ENCODE measurements at places on chromosomes 2 and 18.

GRCh38 chr2:148013876-148014275 is 6.7 kb downstream of the ORC4 start:
- no peak for DNase-seq

GRCh38 chr18:47323158-47323557 is 71.7 kb upstream of the SKOR2 start:
- DNase-seq: peak; percentile 53

DNA sequence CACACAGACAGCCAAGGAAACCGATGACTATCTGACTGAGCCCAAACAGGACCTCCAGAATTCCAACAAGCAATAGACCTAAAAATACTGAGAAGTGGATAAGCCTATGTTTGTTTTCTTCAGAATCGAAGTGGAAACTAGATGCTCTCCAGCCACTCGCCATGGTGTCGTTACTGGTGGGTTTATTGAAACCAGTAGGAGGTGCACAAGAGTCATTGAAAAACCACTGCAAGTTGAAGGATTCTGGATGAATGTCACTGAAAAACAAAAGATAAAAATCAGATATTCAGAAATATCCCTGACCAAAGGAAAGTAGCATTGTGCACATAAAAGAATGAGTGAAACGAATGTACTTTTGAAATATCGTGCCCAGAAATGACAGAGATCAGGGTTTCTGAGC is 15.3 kb downstream of the TM4SF20 start:
- DNase-seq: peak; percentile 17

DNA sequence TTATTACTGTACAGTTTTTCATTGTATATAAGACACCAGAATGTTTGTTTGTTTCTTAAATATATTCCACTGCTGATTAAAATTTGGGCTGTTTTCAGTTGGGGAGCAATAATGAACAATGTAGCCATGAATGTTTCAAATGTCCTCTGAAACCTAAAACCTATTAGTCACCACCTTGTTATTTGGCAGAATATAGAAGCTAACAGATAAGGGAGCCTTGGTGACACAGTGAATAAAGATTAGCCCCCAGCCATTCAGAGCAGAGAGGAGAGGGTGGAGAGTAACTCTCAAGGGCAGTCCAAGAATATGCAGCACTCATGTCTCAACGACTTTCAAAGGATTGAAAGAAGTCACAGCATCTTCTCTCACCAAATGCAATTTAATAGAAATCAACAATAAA is 43.1 kb upstream of the ATP8B1 start:
- DNase-seq: no peak

DNA sequence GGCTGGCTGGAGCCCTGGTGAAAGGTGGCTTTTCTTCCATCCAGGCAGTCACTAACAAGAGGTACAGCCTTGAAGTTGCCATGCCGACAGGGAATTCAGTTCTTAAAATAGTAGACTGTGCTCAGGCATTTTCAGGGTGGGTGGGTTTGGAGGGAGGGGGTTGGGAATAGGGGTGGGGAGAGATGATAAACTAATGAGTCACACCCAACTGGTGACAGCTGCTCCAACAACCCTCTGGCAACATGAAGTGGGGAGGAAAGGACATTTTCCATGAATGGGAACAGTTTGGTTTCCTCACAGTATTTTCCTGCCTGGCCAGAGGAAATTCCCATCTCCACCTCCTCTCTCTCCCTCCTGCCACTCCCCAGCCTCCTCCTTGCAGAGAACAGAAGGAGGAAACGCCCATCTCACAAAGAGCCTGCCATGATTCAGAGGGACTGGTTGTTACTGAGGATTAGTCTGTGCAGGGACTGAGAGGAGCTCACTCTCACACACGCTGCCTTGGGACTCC is 113.0 kb upstream of the SLC1A4 start:
- no peak for DNase-seq

DNA sequence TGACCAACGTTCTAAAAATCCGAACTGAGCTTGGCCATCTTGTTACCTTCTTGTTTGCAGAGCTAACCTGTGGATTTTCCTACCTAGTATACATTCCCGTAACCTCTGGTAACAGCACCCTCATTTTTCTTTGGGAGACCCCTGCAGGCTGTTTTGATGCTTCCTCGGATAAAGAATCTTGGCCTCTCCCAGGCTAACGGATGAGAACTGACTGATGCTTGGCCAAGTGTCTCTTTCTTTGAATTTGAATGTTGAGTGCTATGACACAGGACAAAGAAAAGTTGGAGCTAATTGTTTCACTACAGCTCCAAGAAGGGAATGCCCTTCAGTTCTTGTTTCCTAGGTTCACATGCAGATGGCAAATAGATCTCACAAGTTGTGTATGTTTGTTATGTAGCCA is 19.3 kb upstream of the CAVIN2 start:
- no peak for DNase-seq

DNA sequence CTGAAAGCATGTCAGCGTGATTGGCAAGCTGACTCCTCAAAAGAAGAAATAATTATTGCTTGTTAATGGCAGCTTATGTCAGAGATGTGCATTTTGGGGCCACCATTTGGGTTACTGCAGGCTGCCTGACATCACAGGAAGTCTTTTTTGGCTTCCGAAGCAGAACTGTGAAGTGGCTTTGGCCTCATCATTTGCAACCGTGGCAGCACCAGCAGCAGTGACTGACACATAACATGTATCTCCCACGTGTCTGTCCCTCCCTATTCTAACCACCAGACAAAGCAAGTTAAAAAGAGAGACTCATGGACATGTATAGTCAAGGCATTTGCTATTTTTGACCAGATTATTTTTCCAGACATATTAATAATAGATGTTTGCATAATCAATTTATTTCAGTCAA is 488.7 kb upstream of the ACVR2A start:
- no peak for DNase-seq

DNA sequence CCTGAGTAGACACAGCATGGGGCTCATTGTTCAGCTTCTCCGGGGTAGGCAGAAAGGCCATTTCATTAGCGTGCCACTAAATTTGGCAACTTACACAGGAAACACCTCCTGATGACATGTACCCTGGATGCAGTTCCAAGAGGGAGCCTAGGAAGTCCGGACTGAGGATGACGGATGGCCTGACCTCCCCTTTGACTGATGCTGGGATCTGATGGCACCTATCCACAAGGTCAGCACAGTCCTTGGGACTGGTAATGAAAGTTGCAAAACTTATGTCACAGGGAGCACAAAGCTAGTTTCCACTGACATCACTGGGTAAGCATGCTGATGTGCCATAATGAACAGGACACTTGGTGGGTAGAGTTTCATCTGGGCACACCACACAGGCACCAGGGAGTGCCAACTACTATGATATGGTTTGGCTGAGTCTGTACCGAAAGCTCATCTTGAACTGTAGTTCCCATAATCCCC is 126.7 kb upstream of the ARL4C start:
- DNase-seq: no peak

- DNase-seq: no peak
These were observed 4.7 kb upstream of the IL1RL2 start for GRCh38 chr2:102181919-102182635.

- no peak for DNase-seq
These were observed 171.8 kb upstream of the PIK3C3 start for GRCh38 chr18:41783065-41783818.

GRCh38 chr2:104412384-104412783 is 441.5 kb upstream of the POU3F3 start:
- peak; percentile 30 for DNase-seq
